ENCODE measurements at places on chromosomes 7 and 10. TPM values are rescaled to one million over a fixed set of nuclear protein-coding genes. Genes with fewer than 3 reads are reported as not detected.

The ELN gene
- total RNA-seq: not detected

The DNAH11 gene
- 0.70 TPM for total RNA-seq

The ABLIM1 gene
- 219 TPM for total RNA-seq

The MEOX2 gene
- total RNA-seq: not detected

The FOXI2 gene
- not detected for total RNA-seq

The TRIM74 gene
- 1.8 TPM for total RNA-seq

The CYP2C19 gene
- total RNA-seq: 0.42 TPM

The ZNF727 gene
- total RNA-seq: 0.19 TPM

The CYTH3 gene
- 2.0 TPM for total RNA-seq

DNA sequence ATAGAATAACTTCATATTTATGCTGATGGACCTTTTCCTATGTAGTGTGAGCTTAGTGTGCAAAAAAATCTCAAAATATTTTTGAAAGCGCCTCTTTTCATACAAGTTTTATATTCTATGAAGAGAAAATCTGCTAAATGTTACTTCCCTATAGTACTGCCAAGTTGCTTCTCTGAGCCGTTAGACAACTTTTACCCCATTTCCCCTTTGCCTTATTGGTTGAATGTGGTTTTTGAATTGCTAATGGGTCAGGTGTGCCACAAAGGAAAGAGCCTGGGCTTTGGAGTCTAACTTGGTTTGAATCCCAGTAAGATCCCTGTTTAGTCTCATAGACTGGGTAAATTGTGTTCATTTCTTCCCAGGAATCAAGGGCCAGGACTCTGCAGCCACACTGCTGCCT lies 261.5 kb downstream of the SNX10 start:
- no peak for DNase-seq
- H3K27me3 ChIP-seq: peaks cover 33% of the 10 kb centered on the region
- H3K36me3 ChIP-seq: no peaks in the 10 kb centered on the region
- no peak overlapping the region for H3K4me3 ChIP-seq
- no peak overlapping the region for H3K27ac ChIP-seq

GRCh38 chr10:110184398-110184797 lies 23.0 kb upstream of the MXI1 start:
- DNase-seq: no peak
- no peak overlapping the region for H3K4me3 ChIP-seq
- H3K27ac ChIP-seq: no peak overlapping the region

- DNase-seq: peak; percentile 41
- no peak overlapping the region for H3K27ac ChIP-seq
- H3K4me1 ChIP-seq: peaks cover 34% of the 10 kb centered on the region
- H3K27me3 ChIP-seq: peaks cover 5% of the 10 kb centered on the region
- no peaks in the 10 kb centered on the region for H3K36me3 ChIP-seq
Measured at GRCh38 chr7:138886501-138886917, 88.5 kb upstream of the ATP6V0A4 start.

GRCh38 chr10:113340282-113340681 lies 212.6 kb upstream of the HABP2 start:
- no peak overlapping the region for H3K27ac ChIP-seq
- H3K4me3 ChIP-seq: no peak overlapping the region
- H3K27me3 ChIP-seq: peaks cover 11% of the 10 kb centered on the region
- no peaks in the 10 kb centered on the region for H3K4me1 ChIP-seq
- no peak for DNase-seq
- H3K36me3 ChIP-seq: no peaks in the 10 kb centered on the region

GRCh38 chr7:129657363-129657762 lies 45.8 kb downstream of the NRF1 start:
- no peaks in the 10 kb centered on the region for H3K27me3 ChIP-seq
- no peak for DNase-seq
- peaks cover 22% of the 10 kb centered on the region for H3K4me1 ChIP-seq
- H3K36me3 ChIP-seq: peaks cover 19% of the 10 kb centered on the region
- H3K27ac ChIP-seq: no peak overlapping the region

- H3K27me3 ChIP-seq: no peaks in the 10 kb centered on the region
- peaks cover 24% of the 10 kb centered on the region for H3K4me1 ChIP-seq
- no peaks in the 10 kb centered on the region for H3K36me3 ChIP-seq
- H3K27ac ChIP-seq: peak overlapping the region; percentile 73
- peak overlapping the region; percentile 93 for H3K4me3 ChIP-seq
Measured at GRCh38 chr7:143900230-143900766, 1.7 kb downstream of the TCAF1 start.

- H3K4me1 ChIP-seq: peaks cover 6% of the 10 kb centered on the region
- H3K27ac ChIP-seq: no peak overlapping the region
- no peak for DNase-seq
- peaks cover 60% of the 10 kb centered on the region for H3K27me3 ChIP-seq
Measured at GRCh38 chr10:49690698-49691356, 11.4 kb downstream of the C10orf53 start.

GRCh38 chr10:114061789-114062188 lies 18.1 kb downstream of the ADRB1 start:
- no peak overlapping the region for H3K27ac ChIP-seq
- H3K27me3 ChIP-seq: peaks cover 18% of the 10 kb centered on the region
- no peak for DNase-seq
- no peak overlapping the region for H3K4me3 ChIP-seq
- no peaks in the 10 kb centered on the region for H3K36me3 ChIP-seq
- H3K4me1 ChIP-seq: peaks cover 8% of the 10 kb centered on the region

- H3K27me3 ChIP-seq: no peaks in the 10 kb centered on the region
- DNase-seq: peak; percentile 64
- H3K36me3 ChIP-seq: peaks cover 4% of the 10 kb centered on the region
- H3K4me1 ChIP-seq: no peaks in the 10 kb centered on the region
- H3K4me3 ChIP-seq: peak overlapping the region; percentile 59
Measured at GRCh38 chr7:156751319-156751718, 110.7 kb downstream of the RNF32 start.

DNA sequence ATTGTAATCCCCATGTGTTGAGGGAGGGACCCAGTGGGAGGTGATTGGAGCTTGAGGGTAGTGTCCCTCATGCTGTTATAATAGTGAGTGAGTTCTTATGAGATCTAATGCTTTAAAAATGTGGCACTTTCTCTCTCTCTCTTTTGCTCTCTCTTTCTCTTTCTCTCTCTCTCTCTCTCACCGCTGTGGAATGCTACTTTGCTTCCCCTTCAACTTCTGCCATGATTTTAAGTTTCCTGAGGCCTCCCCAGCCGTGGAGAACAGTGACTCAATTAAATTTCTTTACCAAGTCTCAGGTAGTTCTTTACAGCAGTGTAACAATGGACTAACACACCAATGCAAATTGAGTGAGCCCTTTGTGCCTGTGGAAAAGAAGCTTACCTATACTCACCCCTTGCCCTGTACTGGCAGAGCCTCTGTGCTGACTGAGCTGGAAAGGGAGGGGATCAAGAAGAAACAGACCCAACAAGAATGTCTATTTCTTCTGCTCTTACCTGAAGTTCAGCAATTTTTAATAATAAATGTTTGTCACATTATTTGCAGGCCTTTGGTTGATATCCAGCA lies 642.5 kb upstream of the KCND2 start:
- no peaks in the 10 kb centered on the region for H3K36me3 ChIP-seq
- H3K27ac ChIP-seq: no peak overlapping the region
- no peak for DNase-seq
- no peaks in the 10 kb centered on the region for H3K27me3 ChIP-seq

DNA sequence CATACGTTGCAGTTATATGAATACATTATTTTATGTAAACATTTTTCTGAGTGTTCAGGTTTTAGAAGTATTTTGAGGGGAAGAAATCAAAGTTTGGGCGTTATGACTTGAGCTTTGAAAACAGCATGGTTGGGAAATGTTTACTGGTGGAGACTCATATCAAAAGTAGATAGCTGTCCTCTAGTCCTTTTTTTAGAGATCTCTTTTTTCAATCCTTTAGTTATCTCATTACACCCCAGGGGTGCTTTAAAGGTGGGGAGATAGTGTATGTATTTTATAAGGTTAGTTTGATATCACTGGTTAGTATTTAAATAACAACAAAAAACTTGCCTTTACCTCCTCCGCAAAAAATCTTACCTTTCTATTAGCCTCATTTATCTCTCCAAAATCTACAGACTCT lies 2.3 kb downstream of the DMTF1 start:
- H3K36me3 ChIP-seq: peaks cover 9% of the 10 kb centered on the region

- H3K4me1 ChIP-seq: no peaks in the 10 kb centered on the region
- no peaks in the 10 kb centered on the region for H3K36me3 ChIP-seq
- H3K4me3 ChIP-seq: no peak overlapping the region
- no peak for DNase-seq
Measured at GRCh38 chr10:36026656-36027390, 384.7 kb upstream of the FZD8 start.

DNA sequence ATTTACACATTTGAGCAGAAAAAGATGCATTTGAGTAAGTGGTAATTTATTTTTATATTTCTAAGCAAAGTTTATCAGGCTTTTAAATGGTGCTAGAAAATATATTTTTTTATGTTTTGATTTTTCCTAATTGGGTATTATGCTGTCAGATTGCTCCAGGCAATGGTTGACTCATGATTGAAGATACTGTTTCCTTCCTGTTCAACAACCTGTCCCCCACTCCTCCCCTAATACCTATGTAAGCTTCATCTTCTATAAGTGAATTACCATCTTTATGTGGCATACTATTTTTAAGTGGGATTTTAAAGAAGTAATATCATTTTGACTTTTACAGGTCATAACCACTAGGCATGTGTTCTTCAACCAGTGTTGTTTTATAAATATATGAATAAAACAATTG lies 21.4 kb downstream of the TSPAN13 start:
- no peak overlapping the region for H3K27ac ChIP-seq
- H3K4me1 ChIP-seq: no peaks in the 10 kb centered on the region
- no peak overlapping the region for H3K4me3 ChIP-seq
- no peaks in the 10 kb centered on the region for H3K36me3 ChIP-seq
- H3K27me3 ChIP-seq: no peaks in the 10 kb centered on the region
- DNase-seq: no peak

GRCh38 chr10:26384600-26384999 lies 53.5 kb upstream of the APBB1IP start:
- no peaks in the 10 kb centered on the region for H3K27me3 ChIP-seq
- no peak for DNase-seq
- peaks cover 10% of the 10 kb centered on the region for H3K4me1 ChIP-seq
- no peak overlapping the region for H3K27ac ChIP-seq

DNA sequence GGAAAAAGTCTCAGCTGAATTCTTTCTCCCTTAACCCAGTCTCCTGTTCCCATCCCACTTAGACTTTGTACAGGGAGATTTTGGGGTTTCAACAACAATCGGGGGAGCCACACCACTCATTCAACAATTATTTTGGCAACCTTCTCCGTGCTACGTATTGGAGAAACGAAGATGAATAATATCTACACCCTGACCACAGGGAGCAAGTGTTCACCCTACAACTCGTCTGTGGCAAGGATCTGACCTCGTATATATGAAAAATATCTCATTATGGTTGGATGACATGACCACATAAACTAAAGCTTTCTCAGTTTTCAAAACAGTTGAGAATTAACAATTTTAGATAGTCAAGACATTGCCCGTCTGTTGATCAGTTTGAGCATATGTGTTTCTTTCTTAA lies 302.1 kb downstream of the CACNA2D1 start:
- H3K27ac ChIP-seq: no peak overlapping the region
- no peak for DNase-seq
- H3K36me3 ChIP-seq: no peaks in the 10 kb centered on the region
- H3K4me3 ChIP-seq: no peak overlapping the region
- H3K27me3 ChIP-seq: no peaks in the 10 kb centered on the region

DNA sequence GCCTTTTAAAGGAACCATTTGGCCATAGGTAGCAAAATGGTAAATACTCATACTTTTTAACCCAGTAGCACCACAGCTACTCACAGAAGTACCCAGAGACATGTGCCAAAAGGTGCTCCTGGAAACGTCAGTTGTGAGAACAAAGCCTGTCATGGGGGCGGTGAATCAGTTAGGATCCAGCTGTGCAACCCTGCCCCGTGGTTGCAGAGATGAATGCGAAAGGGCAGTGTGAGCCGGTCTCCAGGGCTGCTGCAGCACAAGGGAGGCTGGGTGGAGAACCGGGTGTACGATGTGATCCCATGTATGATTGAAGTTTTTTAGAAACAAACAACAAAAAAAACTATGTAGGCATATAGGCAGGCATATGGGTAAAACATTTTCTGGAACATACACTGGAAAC lies 1.3 kb upstream of the LRRC18 start:
- H3K27me3 ChIP-seq: no peaks in the 10 kb centered on the region
- no peaks in the 10 kb centered on the region for H3K4me1 ChIP-seq
- H3K27ac ChIP-seq: no peak overlapping the region

DNA sequence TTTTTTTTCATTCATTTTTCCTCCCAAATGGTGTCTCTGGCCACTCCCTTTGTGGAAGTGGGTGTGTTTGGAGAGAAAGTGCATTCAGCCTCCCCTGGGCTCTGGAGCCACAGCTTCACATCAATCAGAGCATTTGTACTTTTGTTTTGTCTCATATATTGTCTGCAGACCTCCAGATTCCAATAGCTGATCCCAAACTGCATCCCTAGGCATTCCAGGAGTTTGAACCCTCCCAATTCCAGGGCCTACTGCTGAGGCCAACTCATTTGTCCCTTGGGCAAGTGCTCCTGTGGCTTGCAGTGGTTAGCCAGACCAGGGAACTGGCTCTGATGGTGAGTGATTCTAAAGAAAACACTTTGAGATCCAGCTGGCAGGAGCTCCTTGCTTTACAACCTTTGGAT lies 163.3 kb downstream of the IPMK start:
- no peaks in the 10 kb centered on the region for H3K36me3 ChIP-seq
- no peaks in the 10 kb centered on the region for H3K27me3 ChIP-seq
- no peak for DNase-seq
- H3K4me3 ChIP-seq: no peak overlapping the region
- no peaks in the 10 kb centered on the region for H3K4me1 ChIP-seq

- peaks cover 9% of the 10 kb centered on the region for H3K27me3 ChIP-seq
- H3K4me1 ChIP-seq: no peaks in the 10 kb centered on the region
- H3K36me3 ChIP-seq: no peaks in the 10 kb centered on the region
- no peak for DNase-seq
Measured at GRCh38 chr7:69243016-69243415, 355.3 kb upstream of the AUTS2 start.
